ENCODE measurements at places on chromosomes 2 and 18. TPM values are rescaled to one million over a fixed set of nuclear protein-coding genes. Genes with fewer than 3 reads are reported as not detected.

Gene CFAP65
- 0.48 TPM for total RNA-seq

Gene OR6B2
- not detected for total RNA-seq

Gene CAPN14
- 0.03 TPM for total RNA-seq

Gene RAD51AP2
- not detected for total RNA-seq

Gene GAL3ST2
- total RNA-seq = 0.42 TPM

Gene LCT
- total RNA-seq = 0.05 TPM

Gene SCN9A
- total RNA-seq = 4.4 TPM

Gene CDK5R2
- 3.9 TPM for total RNA-seq

Gene NPPC
- 0.31 TPM for total RNA-seq

Gene ZBTB7C
- 0.17 TPM for total RNA-seq

Gene LYPD6
- 0.09 TPM for total RNA-seq

Gene TOGARAM2
- 0.29 TPM for total RNA-seq

Gene FOXD4L1
- 0.31 TPM for total RNA-seq

Gene LBX2
- 3.0 TPM for total RNA-seq

Gene FAM237A
- total RNA-seq = not detected

Gene ASB1
- 60.3 TPM for total RNA-seq

Gene SLC11A1
- total RNA-seq = 0.26 TPM

Gene DUSP19
- total RNA-seq = 0.45 TPM

Gene GCKR
- total RNA-seq = 0.36 TPM

Gene UGT1A8
- total RNA-seq = not detected

Gene SERPINB13
- not detected for total RNA-seq

Gene DNAJB2
- total RNA-seq = 32.8 TPM

Gene PLGLB2
- total RNA-seq = 0.23 TPM

Gene TXNL1
- 63.6 TPM for total RNA-seq

Gene PDE11A
- total RNA-seq = 0.38 TPM

Gene FN1
- 192 TPM for total RNA-seq

Gene MYO5B
- 9.4 TPM for total RNA-seq

Gene IL36G
- not detected for total RNA-seq

Gene SCN7A
- total RNA-seq = not detected

Gene LIPG
- 0.21 TPM for total RNA-seq

Gene DSEL
- 0.40 TPM for total RNA-seq

Gene MC2R
- total RNA-seq = not detected

Gene SKOR2
- total RNA-seq = not detected

Gene RUFY4
- not detected for total RNA-seq

All from A549 treated with Mapracorat at 1 μM for 4 hours (cell line).